ENCODE measurements at places on chromosomes 5 and 9. TPM values are rescaled to one million over a fixed set of nuclear protein-coding genes. Genes with fewer than 3 reads are reported as not detected.

Gene MCIDAS
- polyA plus RNA-seq, result not detected

Gene RIOK2
- polyA plus RNA-seq, result 34.3 TPM

Gene INSL6
- polyA plus RNA-seq, result not detected

Gene GKAP1
- polyA plus RNA-seq, result 4.2 TPM

Gene PCAT7
- not detected for polyA plus RNA-seq
